ENCODE measurements at places on chromosomes 13 and 19.

- DNase-seq: no peak
Observed at GRCh38 chr13:99722931-99723330, 221.7 kb downstream of the TM9SF2 start.

DNA sequence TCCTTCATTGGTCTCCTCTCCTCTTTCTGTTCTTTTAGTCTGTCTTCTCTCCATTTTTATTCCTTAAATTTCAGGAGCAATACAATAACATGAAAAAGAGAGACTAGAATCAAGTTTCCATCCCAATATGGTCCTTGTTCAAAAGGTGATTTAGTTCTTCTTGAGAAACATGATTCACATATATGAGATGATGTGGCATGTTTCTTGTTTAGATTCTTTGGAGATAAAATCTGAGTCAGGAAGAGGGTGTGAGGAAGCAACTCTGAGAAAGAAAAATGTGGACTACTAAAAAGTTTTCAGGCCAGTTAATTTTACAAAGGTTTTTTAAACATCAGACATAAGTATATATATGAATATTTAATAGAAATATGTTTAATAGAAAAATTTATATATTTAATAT, 231.4 kb downstream of the OXGR1 start:
- DNase-seq: no peak

DNA sequence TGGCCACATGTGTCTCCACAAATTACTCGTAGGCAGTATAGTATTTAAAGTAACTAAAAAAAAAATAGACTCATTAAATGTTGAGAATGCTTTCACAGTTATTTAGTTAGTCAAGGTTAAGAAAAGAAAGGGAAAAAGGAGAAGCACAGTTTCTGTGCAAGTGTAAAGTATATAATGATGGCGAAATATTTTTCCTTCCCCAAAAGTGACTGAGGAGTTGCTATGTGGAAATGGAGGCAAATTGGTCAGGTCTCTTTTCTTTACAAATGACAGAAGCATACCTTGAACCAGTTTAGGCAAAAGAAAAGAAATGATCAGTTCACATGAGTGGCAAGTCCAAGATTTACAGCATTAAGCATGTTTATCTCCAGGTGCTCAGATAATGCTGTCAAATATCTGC, 18.0 kb downstream of the CSNK1A1L start:
- DNase-seq: no peak

DNA sequence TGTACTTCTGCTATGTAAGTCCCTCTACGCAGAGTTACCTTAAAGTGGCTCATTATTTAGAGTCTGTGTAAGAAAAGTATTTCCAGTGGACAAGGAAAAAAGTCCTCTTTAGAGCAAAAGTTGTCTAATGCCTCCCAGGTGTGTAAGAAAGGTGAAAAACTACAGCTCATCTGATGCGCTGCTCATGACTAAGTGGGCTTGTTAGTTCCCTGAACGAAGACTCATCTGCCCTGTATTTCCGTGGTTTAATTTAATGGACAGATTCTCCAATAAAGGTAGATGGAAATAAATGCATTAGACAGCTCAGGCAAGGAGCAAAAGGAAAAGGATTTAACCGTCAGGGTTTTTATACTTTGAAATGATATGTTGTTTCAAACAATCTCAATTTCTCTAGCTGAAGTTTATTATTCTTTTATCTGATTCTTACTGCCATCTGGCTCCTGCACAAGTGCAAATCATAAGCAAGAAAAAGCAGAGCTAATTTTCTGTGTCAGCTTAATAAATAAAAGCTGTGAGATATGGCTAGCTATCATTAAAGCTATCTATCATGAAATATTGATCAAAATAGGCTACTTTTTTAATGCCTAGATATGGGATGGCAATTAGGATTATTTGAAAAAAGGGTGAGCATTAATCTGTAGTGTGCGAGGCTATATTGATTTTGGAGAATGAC, 73.7 kb upstream of the PCDH9 start:
- DNase-seq: no peak

DNA sequence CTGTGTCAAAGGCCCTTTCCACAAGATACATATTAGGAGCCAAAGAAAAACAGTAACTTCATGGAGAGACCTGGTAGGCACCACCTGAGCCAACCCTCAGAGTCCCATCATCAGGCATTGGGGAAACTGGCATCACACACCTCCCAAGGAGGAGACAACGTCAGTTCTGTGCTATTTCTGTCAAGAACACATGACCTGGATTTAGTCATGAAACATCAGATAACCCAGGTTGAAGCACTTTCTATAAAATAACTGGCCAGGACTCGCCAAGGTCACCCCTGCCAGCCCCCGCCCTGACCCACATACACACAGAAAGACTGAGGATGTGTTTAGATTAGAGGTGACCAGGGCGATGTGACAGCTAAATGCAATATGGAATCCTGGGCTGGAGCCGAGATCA, 35.6 kb downstream of the COL4A1 start:
- no peak for DNase-seq

DNA sequence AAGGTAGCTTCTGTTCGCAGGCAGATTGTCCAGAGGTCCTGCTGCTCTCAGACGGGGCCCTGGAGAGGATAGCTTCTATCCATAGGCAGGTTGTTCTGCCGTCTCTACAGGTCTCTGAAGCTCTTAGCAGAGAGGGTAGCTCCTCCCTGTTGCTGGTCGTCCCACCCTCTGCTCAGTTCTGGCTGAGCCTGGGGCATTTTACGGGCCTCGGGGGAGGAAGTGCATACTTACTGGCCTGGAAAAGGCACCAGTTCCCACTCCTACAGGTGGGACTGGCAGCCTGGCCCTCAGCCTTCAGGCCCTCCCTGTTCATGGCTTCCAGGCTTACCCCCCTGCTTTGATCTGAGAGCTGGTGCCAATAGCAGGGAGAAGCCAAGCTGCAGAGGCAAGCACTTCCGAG, 42.3 kb downstream of the USPL1 start:
- no peak for DNase-seq

GRCh38 chr13:30153545-30154426, 153.6 kb downstream of the KATNAL1 start:
- DNase-seq: peak; percentile 69

DNA sequence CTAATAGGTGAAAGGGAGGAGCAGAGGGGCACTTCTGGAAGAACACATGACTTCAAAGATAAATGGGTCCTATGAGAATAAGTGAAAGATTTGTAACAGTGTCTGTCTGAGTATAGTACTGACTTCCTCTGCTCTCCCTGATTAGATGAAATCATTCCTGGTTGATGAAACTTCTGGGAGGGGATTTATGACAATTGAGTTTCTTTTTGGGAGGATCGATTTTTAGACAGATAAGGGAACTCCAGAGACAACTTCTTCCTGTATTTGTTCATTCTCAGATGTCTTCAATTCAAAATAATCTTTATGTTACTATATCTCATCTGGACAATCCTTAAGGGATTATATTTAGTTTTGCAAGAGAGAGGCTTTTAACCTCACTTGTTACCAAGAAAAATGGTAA, 20.0 kb downstream of the SETDB2 start:
- DNase-seq: no peak

DNA sequence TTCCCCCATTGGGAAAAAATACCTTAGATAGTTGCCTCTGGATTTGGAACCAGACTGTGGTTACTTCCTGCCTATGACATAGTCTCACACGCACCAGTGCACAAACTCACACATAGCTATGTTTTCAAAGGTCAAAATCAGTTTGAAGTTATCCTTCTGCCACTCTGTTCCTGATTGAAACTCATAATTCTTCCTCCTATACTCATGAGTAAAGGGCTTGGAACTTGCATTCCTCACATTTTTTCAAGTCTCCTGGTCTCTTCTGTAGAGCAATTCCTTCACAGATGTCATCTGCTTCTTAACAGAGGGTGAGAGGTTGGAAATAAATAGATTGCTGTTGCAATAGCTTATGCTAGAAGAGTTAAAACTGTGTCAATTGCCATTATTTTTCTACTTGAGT, 18.6 kb upstream of the POSTN start:
- DNase-seq: no peak

GRCh38 chr19:51926426-51926783, 867 bp upstream of the ZNF613 start:
- no peak for DNase-seq

- no peak for DNase-seq
Observed at GRCh38 chr19:29535984-29536508, 10.3 kb downstream of the VSTM2B start.

GRCh38 chr13:46684287-46685001, 112.5 kb downstream of the ESD start:
- DNase-seq: no peak

GRCh38 chr19:43997631-43998290, 5.0 kb upstream of the ZNF230 start:
- no peak for DNase-seq

- DNase-seq: peak; percentile 12
Observed at GRCh38 chr19:52724701-52725514, 9.9 kb downstream of the ZNF611 start.

DNA sequence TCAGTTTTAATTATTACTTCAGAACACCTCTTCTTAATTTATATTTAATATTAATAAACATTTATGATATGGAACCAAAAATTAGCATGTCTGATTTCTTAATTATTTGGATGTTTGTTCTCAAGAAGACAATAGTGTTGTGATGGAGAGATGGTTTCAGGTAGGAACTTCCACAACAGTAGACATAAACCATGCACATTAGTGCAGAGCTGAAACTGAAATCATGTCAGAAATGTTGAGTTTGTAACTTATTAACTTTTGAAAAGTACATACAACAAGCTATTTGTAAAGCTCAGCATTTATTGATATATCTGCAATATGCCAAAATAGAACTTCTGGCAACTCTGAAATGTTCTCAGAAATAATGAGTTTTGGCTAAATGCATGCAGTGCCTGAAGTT, 11.8 kb upstream of the EDNRB start:
- DNase-seq: no peak

DNA sequence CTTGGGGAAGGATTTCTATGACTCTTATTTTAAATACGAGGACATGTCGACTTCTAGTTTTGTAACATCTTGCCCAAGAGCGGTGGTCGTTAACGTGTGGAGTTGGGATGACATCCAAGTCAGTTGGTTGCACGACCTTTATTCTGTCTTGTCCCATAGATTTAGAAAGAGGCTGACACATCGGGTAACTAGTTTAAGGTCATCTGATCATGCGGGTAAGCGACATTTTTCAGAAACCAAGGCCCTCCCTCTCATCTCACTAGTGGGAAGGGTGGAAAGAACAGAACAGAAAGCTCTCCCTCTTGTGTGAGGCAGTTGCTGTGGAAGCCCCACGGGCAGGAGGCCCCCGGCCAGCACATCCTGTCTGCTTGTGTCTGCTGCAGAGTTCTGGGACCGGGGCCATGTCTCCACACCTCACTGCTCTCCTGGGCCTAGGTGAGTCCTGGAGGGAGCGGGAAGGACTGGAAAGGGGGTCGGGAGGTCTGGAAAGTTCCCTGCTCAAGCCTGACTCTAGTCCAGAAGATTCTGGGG, at the start of gene LAIR2:
TSS of gene LAIR2 (plus strand) at position 314 of the 531 bp plus-strand sequence. CDS start at position 402, 88 bp downstream.
- DNase-seq: no peak

DNA sequence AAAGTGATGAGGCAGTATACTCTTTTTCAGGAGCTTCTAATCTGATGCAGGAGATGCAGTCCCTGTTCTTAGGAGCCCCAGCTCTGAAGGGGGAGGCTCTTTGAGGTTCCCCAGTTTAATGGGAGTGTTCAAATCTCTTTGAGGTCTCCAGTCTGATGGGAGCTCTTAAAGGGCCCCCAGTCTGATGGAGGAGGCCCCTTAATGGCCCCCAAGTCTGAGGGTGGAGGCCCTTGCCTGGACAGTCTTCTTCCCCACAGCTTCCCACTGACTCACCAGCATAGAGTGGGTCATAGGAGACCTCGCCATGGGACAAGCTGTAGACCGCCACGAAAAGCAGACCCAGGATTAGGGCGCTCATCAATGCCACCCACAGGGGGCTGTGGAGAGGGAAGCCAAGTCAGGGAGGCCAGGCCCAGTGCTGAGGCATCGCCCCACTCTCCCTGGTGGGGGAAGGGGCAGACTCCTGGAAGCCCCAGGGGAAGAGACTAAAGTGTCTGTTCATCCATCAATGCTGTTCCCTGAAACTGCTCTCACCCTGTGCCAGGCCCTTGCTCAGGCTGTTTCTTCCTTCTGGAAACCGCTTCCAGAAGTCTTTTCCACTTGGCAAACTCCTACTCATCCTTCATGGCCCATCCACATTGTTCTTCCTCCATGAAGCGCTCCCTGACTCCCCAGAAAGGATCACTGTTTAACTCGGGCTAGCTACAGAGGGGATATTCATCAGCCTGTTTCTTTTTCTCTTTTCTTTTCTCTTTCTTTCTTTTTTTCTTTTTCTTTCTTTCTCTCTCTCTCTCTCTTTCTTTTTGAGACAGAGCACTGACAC, 2.1 kb downstream of the TM6SF2 start:
- no peak for DNase-seq

DNA sequence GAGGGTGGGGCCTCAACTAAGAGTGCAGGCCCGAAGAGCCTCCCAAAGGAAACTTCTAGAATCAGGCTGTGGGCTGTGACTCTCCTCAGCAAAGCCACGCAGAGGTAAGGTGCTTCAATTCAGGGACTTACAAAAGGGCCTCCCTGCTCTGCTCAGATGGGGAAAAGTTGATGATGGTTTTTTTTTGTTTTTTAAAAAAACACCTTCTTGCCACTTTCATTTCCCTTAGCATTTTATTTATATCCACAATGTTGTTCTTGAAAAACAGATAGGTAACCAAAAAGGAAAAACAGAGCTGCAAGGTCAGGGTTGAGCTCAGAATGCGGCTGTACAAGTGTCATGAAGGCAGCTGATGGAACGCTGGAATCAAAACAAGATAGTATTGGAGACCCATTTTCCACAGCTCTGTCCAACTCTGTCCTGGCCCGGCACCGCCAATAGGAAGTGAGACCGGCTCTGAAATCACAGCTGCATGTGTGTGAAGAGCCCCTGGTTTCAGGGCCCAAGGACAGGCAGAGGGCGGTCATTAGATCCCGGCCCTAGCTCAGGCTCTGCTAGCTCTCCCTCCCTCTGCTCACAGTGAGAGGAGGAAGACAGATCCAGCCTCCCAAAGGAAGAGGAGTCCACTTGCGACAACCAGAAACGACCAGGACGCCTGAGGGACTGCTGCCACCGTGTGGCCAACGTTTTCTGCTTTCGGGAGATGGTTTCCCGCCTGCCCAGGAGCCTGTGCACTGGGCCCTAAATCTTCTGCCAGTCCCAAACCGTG, 58.3 kb downstream of the KLF2 start:
- peak; percentile 78 for DNase-seq

GRCh38 chr13:21458451-21458812, 671 bp downstream of the ZDHHC20 start:
- DNase-seq: peak; percentile 80

DNA sequence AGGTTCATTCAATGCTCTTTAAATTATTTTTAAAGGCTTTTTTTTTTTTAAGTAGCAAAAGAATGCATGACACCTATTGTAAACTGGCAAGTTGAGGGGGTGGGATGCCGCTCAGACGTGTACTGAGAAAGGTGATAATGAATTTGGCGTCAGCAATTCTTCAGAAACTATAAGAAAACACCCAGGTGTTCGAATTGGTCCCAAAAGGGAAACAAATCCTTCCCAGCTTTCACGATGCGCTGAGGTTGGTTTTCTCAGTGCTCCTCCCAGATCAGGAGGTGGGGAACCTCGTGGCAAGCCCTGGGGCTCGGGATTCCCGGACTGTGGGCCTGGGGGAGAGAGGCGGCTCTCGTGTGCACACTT, 543 bp upstream of the FAM124A start:
- DNase-seq: peak; percentile 71

GRCh38 chr19:36773223-36773579, 594 bp upstream of the ZNF850 start:
- DNase-seq: no peak

Data from DMS53 (cell line).